IMR-90 (cell line): ENCODE measurements at places on chromosomes 4 and X. TPM values are rescaled to one million over a fixed set of nuclear protein-coding genes. Genes with fewer than 3 reads are reported as not detected.

C4orf51 gene
- not detected in 2 replicates for polyA plus RNA-seq

TRPC3 gene
- 1.1 and 1.2 TPM in 2 replicates for polyA plus RNA-seq

FHDC1 gene
- 0.09 and 0.10 TPM in 2 replicates for polyA plus RNA-seq

GATA1 gene
- not detected in 2 replicates for polyA plus RNA-seq

FABP2 gene
- not detected in 2 replicates for polyA plus RNA-seq

GPR34 gene
- not detected in 2 replicates for polyA plus RNA-seq

GRCh38 chr4:100690812-100691211 is 173.0 kb upstream of the EMCN start:
- DNase-seq: no peak

- no peak for DNase-seq
Measured at GRCh38 chrX:117053260-117053659, 590.5 kb upstream of the CT83 start.

DNA sequence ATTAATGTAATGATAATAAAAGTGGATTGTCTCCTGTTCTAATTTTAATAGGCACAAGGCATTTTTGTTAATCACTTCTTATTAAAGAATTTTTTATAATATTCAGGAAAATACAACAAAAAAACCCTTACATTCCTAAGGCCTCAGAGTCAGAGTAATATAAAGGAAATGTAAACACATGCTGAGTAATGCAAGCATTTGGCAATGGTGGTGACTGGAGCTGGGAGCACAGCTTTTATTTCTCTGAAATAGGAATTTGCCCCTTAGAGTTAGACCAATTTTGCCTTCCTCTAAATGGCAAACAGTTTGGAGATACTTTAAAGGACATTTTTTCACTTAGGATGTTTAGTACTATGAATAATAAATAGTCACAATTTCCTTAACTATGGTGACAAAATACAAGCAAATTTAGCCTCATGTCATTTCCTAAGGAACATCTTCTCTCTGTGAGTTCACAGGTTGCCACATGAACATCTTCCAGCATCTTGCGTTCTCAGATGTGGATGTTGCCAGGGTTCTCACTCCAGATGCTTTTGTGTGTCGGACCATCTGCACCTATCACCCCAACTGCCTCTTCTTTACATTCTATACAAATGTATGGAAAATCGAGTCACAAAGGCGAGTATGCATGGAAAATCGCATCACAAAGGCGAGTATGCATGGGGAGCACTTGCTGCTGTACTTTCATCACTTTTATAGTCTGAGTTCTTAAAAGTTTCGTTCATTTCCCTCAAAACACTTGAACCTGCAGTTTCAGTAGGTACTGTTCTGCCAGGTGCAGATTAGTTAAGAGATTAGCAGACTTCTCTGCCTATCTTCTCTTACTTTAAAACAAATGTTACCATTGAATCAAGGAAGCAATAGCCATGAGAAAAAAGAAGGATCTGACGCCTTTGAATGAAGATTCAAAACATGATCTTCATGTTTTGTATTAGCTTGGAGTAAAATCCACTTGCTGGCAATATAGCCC is 15.9 kb upstream of the F11 start:
- DNase-seq: peak; percentile 85

GRCh38 chrX:38181357-38181756 is 39.3 kb downstream of the SRPX start:
- no peak for DNase-seq

GRCh38 chrX:44422631-44423030 is 79.2 kb upstream of the EFHC2 start:
- DNase-seq: no peak

- DNase-seq: no peak
Measured at GRCh38 chrX:43633757-43634156, 22.3 kb upstream of the MAOA start.

DNA sequence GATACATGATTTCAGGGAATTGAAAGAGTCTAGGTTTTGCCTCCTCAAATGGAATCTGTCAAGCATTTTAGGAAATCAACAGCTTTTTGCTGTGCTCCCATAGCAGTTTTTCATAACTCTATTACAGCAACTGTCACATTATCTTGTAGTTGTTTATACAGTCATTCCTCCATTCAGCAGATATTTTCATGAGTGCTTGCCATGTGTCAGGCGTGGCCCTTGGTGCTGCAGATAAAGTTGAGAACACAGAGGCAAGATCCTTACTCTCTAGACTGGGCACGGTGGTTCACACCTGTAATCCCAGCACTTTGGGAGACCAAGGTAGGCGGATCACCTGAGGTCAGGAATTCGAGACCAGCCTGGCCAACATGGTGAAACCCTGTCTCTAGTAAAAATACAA is 67.3 kb downstream of the MCUB start:
- DNase-seq: no peak

- no peak for DNase-seq
Measured at GRCh38 chrX:56385960-56386359, 153.8 kb downstream of the KLF8 start.

- no peak for DNase-seq
Measured at GRCh38 chr4:9938933-9939332, 82.4 kb downstream of the SLC2A9 start.

- DNase-seq: no peak
Measured at GRCh38 chr4:155573126-155573525, 93.5 kb upstream of the GUCY1A1 start.

DNA sequence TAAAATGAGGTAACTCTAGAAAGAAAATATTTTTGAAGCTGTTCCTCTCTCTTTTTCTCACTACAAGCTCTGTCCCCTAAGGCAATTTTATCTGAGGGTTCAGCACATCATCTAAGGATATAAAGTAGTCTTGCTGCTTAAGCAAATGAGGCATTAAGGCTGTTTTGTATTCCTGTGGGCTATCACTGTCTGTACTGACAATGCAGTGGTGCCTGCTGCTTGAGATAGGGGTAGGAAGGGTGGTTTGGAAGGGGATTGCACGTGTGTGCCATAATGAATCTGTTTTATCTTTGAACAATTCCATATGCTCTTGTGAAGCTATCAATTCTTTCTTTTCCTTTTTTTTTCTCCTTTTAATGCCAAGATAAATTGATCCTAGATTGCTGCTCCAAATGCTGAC is 128.0 kb upstream of the ATOH1 start:
- no peak for DNase-seq

DNA sequence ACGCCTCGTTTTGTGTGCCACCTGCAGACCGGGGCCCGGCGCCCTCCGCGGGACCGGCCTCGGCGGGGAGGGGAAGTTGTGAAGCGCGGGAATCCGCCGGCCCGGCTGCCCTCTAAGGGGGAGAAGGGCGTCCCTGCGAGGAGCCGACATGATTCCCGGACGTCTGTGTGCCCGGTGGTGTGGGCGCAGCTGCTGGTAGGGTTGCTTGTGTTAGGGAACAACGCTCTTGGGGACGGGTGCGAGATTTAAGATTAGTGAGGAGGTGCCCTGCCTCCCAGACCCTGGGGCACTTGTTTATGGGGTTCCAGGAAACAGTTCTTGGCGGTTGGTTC is 627 bp downstream of the CDKN2AIP start:
- no peak for DNase-seq

DNA sequence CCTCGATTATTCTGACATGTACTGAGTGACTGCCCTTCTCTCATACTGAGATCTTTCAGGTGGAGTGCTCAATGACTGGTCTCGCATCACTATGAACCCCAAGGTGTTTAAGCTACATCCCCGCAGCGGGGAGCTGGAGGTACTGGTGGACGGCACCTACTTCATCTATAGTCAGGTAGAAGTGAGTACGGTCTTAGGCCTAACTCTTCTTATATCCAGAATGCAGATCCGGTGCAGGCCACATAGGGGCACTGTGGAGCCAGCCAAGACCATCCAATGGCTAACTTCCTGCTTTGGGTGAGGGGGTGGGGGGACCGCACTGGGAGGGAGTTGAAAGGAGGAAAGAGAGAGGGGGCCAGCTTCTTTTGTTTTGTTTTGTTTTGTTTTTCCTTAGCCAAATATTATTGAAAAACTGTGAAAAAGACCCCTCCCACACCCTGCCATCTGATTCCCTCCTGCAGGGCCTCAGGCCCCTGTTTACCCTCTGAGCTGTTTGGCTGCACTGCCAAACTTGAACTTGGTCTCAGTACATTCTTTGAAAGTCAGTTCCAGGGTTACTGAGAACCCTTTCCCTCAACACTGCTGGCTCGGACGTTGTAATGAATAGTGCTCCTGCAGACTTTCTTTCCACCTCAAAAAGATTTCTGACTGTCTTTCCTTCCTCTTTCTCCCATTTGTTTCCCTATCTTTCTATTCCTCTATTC is 16.2 kb downstream of the AWAT2 start:
- peak; percentile 21 for DNase-seq
